ENCODE measurements at places on chromosomes 4 and X.

GRCh38 chr4:147136310-147136709 lies 190.6 kb upstream of the TTC29 start:
- no peak for DNase-seq

DNA sequence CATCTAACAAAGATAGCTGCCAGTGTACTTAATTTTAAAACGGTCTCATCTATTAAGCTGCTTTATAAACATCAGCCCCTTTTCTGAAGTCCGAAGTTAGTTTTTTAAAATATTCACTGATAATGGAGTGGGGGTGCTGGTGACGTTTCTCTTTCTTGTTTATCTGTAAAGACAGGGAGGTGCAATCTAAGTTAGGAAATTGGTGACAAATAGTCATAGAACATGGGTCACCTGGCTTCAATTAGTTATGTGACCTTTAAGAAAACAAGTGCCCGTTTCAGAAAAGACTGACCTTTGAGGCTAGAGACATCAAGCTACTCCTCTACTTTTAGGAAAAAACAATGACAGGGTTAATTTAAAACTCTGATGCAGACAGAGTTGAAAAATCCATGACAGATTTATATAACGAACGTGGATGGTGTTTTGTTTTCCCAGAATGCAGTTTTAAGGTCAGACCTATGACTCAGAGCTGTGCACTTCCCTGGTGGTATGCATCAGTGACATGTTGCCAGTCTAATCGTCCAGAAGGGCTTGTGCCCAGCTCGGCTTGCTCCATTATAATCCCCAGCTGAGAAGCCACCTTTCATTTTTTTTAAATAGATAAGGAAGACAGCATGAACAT lies 38.2 kb downstream of the FHL1 start:
- no peak for DNase-seq

DNA sequence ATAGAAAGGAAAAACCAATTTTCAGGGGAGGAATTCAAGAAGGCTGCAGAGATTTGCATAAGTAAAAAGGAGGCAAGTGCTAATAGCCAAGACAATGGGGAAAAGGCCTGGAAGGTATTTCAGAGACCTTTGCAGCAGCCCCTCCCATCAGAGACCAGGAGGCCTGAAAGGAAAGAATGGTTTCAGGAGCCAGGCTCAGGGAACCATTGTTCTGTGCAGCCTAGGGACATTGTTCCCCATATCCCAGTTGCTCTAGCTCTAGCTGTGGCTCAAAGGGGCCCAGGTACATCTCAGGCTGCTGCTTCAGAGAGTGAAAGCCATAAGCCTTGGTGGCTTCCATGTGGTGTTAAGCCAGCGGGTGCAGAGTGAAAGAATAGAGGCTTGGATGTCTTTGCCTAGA lies 24.0 kb downstream of the NAP1L3 start:
- no peak for DNase-seq

DNA sequence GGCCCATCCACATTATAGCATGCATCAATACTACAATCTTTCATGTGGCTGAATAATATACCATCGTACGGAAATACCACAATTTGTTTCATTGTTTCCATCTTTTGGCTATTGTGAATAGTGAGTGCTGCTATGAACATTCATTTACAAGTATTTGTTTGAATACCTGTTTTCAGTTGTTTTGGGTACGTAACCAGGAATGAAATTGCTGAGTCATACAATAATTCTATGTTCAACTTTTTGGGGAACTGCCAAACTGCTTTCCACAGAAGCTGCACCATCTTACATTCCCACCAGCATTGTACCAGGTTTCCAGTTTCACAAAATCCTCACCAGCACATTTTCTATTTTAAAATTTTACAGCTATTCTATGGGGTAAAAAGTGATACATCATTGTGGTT lies 28.5 kb upstream of the MANBA start:
- no peak for DNase-seq

DNA sequence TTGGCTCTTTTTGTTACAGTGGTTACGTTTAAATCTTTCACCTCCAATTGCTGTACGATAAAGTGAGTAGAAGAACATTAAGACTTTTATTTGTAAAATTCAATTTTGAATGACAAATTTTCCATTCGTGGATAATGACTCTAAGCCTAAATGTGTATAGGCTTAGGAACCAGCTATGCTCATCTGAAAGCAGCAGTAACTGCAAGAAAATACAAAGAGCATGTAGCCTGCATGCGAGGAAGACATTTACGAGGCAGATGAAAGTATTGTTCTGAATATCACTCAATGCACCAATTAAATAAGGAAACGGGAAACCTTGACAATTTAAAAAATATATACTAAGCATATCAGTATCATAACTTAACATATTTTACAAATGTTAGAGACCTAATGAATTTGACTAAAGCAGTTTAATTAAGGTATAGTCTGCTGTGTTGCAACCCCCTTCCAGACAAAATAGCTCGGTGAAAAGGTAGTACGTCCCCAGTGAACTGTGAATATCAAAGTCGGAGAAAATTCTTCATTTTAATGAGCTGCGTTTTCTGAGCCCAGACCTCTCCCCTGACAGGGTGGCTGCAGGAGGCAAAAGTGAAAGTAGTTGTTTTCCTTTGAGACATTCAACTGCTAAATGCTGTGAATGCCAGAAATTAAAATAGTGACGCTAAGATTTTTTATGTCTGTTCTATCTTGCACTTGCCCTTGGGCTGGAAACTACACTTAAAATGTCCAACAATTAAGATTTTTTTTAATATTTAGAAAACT lies 1236.5 kb upstream of the TENM3 start:
- DNase-seq: no peak

GRCh38 chr4:137474711-137475301 lies 57.5 kb downstream of the PCDH18 start:
- no peak for DNase-seq

DNA sequence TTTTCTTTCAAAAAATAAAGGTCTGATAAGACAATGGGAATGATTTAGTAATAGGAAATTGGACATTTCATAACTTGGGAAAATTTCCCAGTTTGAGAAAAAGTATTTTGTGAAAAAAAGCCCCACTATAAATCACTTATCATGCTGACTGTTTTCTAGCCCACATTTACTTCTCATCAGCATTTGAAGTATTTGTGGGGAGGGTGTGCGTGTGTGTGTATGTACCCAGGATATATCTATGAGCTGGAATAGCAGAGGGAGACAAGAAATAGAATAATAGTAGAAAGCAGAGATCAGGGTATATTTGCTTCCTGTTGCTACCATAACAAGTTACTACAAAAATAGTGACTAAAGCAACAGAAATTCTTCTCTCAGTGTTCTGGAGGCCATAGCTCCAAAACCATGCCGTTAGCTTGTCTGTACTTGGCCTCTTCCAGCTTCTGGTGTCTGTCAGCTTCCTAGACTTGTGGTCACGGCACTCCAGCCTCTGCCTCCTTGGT lies 139.8 kb downstream of the PTTG2 start:
- no peak for DNase-seq

GRCh38 chr4:142846108-142846728 lies at the start of gene INPP4B:
TSS of gene INPP4B (minus strand) at chr4:142846301.
- DNase-seq: no peak

GRCh38 chr4:153022241-153022715 lies 86.2 kb downstream of the FHDC1 start:
- peak; percentile 68 for DNase-seq

GRCh38 chr4:123674762-123675465 lies 278.3 kb downstream of the SPRY1 start:
- DNase-seq: no peak

DNA sequence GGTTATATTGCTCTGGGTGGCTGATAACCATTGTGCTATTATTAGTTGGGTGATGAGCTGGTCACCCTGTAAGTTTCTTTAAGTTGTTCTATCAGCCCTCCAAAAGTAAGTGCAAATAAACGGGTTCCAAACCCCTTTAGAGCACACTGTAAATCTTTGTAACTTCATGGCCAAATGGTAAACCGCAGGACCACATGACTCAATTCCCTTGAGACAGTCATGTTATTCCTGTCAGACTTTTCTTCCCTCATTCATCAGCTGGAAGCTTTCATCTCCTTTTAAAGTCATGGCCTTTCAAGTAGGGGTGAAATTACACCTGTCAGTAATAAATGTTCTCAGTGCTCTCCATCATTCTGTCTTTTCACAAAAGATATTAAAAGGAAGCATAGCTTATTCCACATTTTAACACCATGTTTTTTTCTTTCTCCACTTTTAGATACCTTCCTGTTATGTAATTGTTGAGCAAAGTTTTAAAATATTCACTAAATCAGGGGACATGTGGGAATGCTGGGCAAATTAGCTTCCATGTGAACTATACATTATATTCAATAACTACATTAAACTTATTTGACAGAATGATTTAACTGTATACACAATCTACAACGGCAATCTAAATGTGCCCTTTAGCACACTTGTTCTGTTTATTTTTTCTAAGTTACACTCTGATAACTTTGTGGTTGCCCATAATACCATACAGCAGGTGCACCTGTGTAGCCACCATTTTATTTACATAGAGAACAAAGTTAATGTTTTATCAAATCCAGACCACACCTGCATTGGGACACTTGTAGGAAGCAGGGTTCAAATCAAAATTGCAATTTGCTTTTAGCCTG lies 275.5 kb downstream of the CFAP299 start:
- DNase-seq: peak; percentile 85

DNA sequence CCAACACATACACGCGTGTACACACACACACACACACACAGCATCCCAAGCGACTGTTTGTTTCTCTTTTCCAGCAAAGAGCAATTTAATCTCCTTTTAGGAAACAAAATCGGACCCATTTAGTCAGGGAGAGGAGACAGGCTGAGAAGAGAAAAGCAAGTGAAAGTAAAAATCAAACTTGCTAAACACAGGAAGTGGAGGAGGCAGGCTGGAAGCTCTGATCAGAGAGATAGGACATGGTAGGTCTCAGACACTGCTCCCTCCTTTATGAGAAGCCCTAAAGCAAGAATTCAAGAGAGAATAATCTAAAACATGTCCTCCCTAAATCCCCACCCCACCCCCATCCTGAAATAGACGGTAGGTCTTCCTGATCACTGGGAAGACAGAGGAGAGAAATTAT lies 62.3 kb downstream of the GPC3 start:
- no peak for DNase-seq

DNA sequence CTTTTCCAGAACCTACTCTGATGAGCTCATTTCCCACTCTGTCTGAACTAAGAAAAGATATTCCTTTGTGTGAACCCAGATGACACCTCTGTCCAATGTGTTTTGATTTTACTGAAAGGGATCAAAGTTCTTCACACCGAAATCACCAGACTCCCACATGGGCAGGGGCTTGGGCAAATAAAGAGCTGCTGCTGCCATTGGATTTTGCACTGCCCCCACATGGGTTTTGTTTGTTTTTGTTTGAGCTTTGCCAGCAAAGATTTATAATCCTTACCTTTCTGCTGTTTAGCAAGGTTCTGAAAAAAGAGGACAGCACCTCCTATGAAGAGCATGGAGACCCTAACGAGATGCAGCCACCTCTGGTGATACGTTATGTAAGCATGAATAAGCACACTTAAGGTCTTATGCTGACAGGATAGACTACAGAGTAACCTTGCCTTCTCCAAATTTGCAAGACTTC lies 44.3 kb downstream of the HSD17B13 start:
- DNase-seq: no peak

DNA sequence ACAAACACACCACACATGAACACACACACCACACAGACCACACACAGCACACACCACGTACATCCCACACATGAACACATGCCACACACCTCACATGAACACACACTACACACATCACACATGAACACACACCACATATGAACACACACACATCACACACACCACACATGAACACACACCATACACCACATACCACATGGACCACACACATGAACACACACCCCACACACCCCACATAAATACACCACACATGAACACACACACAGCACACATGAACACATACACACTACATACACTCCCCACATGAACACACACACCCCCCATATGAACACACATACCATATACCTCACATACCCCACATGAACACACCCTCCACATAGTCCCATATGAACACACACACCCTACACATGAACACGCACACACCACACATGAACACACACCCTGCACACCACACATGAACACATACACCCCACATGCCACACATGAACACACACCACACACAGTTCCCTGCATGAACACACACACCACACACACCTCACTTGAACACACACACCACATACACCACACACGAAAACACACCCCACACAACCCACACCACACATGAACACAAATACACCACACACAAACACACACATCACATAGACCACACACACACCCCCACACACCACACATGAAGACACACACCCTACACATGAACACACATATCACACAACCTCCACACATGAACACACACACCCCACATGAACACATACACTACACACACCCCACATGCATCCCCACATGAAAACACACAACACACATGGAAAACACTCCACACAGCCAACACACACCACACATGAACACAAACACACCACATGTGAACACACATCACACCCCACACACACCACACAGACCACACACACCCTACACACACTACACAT lies 18.3 kb downstream of the PNMA6E start:
- no peak for DNase-seq

DNA sequence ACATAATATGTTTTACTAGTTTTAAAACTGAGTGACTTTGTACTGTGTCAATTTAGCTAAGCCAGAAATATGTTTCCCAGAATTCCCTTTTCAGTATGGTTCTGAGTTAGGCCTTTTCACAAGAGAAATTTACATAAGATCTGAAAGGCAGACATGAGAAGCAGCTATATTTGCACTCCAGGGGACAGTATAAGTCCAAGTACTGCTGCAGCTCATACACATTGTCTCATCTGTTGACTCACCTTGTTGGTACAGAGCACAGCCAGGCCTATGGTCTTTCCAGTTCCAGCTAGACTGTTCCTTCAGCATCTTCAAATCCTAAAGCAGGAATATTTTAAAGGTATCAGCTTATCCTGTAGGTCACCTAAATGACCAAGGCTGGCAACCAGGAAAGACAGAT lies 53.5 kb downstream of the BMP3 start:
- no peak for DNase-seq

DNA sequence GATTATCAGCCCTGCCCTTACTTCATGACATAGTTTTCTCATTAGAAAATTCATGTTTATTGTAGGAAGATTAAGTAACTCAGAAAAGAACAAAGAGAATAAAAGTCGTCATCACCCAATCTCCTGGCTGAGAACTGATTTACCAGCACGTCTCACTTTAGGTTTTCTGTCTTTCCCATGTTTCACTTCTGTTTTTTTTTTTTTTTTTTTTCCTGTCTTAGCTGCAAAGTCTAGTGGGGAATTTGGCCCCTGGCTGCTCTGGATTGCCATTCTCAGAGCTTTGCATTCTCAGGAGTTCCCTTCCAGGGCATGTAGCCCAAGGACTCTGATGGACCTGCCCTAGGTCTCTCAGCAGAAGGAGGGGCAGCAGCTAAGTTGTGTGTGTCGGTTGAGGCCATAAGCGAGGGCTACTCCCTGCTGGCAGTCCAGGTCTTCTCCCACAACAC lies 57.8 kb downstream of the TMEM131L start:
- DNase-seq: no peak

- peak; percentile 84 for DNase-seq
Measured at GRCh38 chrX:46561824-46562657, 11.5 kb upstream of the CHST7 start.

DNA sequence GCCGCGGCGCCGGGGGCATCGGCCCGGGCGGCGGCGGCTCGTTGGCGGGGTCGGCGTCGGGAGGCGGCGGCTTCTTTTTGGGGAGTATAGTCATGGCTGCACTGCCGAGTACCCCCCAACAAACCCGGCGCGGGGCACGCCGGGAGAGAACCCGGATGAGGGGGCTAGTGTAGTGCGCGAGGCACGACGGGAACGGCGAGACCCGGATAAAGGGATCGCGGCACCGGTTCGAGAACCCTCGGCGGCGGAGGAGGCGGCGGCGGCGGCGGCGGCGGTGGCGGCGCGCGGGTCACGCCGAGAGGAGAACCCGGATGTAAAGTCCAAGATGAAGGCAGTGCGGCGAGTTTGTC lies at the start of gene OTUD5:
TSS of gene OTUD5 (minus strand) at position 131 of the 350 bp plus-strand sequence. CDS start at position 94, 37 bp downstream.
- DNase-seq: peak; percentile 36
